ENCODE measurements at places on chromosomes 5 and 9. TPM values are rescaled to one million over a fixed set of nuclear protein-coding genes. Genes with fewer than 3 reads are reported as not detected.

BTNL8 gene
- total RNA-seq = under 0.01 TPM

OTP gene
- total RNA-seq = under 0.01 TPM

PTGES gene
- under 0.01 TPM for total RNA-seq

HSPA4 gene
- 22.9 TPM for total RNA-seq

SLC6A7 gene
- total RNA-seq = under 0.01 TPM

UGT3A2 gene
- 0.54 TPM for total RNA-seq

MLANA gene
- not detected for total RNA-seq

GLRX gene
- 19.9 TPM for total RNA-seq

OR1Q1 gene
- under 0.01 TPM for total RNA-seq

ST8SIA4 gene
- total RNA-seq = 8.9 TPM

ZMYND19 gene
- total RNA-seq = 13.2 TPM

CRB2 gene
- under 0.01 TPM for total RNA-seq

PCDHA9 gene
- total RNA-seq = under 0.01 TPM

SEMA5A gene
- under 0.01 TPM for total RNA-seq

PRDM9 gene
- total RNA-seq = under 0.01 TPM

Data from hematopoietic multipotent progenitor cell (in vitro differentiated cells).